Left ventricle myocardium inferior (tissue), 1 donor: ENCODE measurements at places on chromosomes 16 and 17.
A peak's percentile ranks its signal among the peaks of the same experiment; 100 is the strongest.

GRCh38 chr16:106623-107324 is 28.7 kb downstream of the MPG start:
- no peak for DNase-seq

DNA sequence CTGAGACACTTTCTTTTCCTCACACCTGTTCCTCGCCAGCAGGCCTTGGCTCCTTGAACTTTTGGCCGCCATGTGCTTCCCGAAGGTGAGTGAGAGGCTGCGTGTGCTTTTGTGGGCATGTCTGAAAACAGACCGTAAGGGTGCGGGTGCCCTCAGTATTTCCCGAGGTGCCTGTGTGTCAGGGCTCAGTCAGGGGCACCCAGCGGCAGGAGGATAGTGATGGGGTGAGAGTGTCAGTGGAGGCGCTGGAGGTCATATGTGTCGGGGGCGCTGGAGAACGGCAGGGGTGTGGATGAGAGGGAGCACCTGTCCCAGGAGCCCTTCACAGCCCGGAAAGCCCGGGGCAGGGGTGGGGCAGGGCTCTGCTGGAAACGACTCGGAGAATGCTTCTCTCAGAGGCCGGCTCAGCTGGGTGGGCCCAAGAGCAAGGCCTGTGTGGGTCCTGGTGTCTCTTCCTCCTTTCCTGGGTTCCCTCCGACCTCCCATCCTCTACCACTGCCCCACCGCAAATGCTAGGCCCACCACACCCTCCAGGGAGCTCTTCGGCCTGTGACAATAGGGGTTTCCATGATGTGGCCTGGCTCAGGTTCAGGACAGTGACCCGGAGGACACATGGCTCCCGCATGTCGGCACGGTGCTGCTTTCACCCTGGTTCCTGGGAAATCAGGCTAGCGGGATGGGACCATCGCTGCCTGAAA is 451 bp downstream of the IL32 start:
- no peak for DNase-seq

DNA sequence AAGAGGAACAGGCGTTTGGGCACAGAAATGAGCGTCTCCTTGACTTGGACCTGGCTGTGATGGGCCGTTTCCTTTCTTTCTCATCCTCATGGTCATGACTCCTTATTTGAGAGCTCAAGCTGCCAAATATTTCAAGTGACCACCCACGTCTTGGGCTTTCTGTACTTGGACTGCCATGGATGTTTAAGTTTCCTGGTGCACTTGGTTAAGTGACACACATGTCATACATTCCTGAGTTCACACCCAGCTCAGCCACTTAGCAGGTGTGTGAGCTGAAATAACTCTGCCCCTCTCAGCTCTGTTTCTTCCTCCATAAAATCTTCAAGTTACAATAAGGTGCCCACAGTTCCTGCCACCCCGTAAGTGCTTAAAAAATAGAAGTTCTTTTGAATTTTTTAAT is 114.5 kb downstream of the CLEC16A start:
- no peak for DNase-seq

- DNase-seq: no peak
Measured at GRCh38 chr16:50146479-50147435, 6.3 kb upstream of the TENT4B start.

GRCh38 chr16:67445441-67445912 is 14.6 kb downstream of the HSD11B2 start:
- DNase-seq: peak; percentile 74

GRCh38 chr17:55266958-55267688 is 2.4 kb downstream of the HLF start:
- DNase-seq: no peak

DNA sequence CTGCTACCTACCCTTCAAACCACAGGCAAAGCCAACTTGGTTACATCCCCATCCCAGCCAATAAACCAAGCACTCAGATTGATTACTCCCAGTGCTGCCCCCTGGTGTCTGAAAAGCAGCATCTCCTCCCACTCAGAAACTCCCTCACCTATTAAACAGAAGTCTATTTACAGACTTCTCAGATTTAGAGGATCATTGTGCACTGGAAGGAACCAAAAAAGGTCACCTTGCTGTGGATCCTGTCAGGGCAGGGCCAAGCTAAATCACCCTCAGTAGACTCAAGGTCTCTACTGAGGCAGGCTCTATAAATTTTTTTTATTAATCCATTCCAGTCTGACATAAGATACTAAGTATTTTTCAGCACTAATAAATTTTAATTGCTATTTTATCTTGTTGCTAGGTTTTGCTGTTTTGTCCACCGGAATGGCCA is 17.6 kb downstream of the HIGD1B start:
- DNase-seq: peak; percentile 50

- no peak for DNase-seq
Measured at GRCh38 chr16:11619327-11619851, 32.7 kb upstream of the LITAF start.

- DNase-seq: no peak
Measured at GRCh38 chr16:25896411-25896810, 204.7 kb downstream of the HS3ST4 start.

DNA sequence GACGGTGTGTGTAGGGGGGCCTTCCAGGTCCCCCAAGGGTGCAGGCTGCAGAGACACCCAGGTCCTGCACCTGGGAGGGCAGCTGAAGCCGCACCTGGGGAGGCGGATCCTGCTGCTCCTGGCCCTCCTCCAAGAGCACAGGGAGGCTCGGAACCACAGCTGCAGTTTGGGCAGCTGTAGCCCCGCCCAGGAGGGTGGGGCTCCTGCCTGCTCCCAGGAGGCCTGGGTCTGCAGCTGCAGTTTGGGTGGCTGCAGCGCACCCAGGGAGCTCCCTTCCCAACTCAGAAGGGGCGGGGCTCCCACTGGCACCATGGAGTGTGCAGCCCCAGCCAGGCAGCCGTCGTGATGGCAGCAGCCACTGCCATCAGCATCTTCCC is 69.4 kb upstream of the NKD1 start:
- no peak for DNase-seq

DNA sequence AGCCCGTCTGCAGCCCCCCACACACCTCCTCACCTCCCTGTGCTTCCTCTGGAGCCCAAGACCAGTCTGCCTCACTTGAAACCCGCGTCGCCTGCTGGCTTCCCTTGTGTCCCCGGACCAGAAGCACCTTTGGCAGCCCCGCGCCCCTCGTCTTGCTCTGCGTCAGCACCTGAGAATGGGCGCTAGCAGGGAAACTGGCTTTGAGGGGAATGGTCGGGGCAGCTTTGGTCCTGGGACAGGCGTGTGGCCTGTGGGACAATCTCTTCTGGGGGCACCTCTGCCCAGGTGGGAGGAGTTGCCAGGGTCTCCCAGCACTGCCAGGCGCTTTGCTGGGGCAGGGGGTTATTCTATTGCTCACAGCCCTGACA is 3.6 kb upstream of the MAFG start:
- no peak for DNase-seq

DNA sequence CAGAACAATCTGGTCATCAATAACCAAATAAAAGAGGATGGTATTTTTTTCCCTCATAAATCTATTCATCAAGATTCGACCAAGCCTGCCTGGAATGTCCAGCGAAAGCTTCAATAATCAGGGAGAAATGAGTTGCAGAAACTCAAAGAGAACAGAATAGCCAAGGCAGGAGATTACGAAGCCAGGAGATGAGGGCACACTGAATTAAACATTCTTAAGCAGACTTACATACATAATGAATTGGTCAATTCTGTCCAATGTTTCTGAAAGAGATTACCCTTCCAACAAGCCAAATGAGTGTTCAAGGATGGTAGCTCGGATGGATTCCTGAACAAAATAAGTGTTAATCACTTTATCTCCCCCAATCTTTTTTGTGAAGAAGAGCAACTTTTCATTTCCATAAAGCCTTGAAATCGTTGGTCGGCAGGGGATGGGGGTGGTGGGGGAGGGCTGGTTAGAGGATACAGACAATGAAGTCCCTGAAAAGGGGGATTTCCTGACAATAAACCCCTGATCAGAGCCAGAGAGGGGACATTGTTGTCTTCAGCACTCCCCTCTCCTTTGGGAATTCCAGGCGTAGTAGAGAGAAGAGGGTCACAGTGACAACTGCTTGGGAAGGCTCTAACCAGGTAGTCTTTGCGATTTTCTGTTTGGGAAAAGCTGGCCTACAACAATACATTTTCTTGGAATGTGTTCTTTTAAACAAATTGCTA is 20.7 kb downstream of the TOX3 start:
- no peak for DNase-seq

DNA sequence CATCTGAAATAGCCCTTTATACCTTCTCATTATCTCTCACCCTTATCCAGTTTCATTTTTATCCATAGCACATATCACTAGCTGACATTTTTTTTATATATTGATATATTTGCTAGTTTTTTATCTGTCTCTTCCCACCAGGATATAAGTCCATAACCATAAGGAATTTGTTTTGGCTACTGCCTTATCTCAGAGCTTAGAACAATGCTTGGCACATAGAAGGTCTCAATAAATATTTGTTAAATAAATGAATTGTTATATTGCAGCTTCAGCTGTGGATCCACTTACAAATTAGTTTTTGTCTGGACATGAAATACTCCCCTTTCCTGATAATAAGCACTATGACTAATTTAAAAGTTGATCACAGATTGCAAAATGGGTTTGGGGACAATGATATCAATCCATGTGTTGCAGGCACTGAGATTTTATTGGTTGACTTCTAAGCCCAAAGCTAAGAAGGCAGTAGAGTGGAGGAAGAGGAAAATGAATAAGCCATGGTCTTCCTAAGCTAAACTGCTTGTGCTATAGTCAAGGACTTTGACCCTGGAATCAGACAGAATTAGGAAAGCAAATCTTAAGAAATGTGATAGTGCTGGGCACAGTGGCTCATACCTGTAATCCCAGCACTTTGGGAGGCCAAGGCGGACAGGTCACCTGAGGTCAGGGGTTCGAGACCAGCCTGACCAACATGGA is 31.9 kb upstream of the YPEL2 start:
- no peak for DNase-seq

DNA sequence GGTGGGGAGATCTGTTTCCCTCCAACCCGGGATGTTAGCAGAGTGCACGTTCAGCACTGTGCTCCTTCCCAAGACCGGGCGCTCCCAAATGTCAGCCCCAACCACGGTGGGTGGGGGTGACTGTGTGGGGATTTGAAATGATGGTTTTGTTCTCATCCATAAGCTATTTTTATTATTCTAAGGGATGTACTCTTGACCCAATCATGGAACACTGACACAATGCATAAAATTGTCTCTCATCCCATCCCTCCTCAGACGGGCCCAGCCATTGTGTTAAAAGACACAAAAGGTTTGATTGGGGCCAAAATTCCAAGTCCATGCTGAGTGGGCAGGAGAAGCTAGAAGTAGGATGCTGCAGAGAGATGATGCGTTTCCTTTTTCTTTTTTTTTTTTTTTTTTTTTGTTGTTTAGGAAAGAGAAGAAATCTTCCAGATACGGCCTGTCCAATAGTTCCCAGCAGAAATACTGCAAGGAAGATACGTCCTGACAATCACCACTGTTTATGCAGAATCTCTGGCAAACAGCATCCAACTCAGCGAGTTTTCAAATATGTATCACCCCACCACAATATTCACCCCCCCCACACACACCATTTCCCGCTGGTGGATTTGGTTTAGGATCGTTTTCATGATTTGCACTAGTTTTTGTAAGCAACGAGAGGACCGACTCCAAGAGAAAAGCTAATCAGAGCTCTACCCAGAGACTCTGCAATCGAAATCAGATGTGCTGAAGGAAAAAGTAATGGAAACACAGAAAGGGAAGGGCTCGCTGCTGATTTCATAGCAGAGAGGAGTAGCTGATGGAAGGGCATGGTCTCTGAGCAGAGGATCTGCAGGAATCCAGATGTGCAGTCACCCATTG is 163.5 kb upstream of the DYNLRB2 start:
- DNase-seq: no peak

DNA sequence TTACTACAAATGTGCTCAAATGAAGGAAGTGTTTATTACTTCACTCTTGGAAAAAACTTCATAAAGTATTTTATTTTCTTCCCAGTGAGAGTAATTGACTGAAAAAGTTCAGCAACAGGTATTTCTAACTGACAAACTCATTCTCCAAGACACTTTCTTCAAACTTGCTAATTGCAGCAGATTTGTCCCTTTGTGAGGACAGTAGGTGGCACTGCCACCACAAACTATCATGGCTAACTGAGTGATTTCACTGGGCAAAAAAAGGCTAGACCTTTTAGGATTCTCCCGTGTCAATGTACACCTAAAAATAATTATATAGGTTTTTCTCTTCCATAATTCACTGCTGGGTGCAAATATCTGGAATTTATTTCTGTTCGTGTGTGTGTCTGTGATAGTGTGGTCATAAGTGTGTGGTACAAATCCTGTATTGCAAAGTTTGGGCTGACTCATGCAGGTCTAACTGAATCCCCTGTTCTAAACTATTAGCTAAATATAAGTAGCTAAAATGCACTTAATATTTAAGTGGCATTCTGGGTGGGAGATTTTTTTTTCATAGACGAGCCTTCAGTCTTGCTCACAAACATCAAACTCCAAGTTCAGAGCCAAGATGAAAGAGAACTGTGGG is 3.9 kb downstream of the HS3ST3A1 start:
- no peak for DNase-seq

- DNase-seq: no peak
Measured at GRCh38 chr17:15945527-15946191, 729 bp downstream of the ADORA2B start.

DNA sequence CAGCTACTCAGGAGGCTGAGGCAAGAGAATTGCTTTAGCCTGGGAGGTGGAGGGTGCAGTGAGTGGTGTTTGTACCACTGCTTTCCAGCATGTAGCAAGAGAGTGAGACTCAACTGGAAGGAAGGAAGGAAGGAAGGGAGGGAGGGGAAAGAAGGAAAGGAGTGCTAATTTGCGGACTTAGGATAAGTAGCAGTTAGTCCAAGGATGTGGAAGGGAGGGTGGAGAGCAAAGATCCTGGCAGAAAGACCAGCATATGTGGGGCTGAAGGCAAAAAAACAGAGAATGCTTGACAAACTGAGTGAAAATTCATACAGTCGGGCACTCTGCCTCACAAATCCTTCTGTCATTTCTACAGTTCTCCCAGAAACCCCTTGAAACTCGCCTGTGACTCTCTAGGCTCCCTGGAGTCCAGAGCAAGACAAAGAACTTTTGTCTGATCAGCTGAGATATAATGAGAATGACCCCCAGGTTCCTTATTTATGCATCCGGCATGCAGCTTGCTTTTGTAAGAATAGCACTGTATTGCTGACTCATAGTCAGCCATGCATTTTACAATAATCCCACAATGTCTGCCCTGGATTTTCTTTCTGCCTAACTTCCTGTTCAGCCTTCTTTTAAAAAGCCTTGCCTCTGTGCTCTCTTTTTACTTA is 31.5 kb downstream of the CDK5RAP3 start:
- DNase-seq: no peak

DNA sequence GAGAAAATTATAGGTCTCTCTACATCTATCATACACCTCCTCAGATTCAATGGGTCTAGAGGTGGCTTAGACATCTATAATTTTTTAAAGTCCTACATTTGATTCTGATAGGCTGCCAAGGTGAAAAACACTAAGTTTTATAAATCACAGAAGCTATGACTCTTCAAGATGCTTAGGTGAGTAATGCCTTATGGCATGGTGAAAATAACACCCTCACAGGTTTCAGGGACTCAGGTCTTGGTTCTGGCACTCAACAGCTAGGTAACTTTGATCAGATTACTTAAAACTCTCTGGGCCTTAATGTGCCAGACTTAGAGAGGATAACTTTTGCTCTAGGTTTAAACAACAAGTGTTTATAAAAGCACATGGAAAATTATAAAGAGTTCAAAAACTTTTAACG is 2.0 kb upstream of the COX10 start:
- no peak for DNase-seq

- no peak for DNase-seq
Measured at GRCh38 chr17:65355246-65355645, 206.2 kb downstream of the AXIN2 start.
